ENCODE measurements at places on chromosomes 6 and 20.

DNA sequence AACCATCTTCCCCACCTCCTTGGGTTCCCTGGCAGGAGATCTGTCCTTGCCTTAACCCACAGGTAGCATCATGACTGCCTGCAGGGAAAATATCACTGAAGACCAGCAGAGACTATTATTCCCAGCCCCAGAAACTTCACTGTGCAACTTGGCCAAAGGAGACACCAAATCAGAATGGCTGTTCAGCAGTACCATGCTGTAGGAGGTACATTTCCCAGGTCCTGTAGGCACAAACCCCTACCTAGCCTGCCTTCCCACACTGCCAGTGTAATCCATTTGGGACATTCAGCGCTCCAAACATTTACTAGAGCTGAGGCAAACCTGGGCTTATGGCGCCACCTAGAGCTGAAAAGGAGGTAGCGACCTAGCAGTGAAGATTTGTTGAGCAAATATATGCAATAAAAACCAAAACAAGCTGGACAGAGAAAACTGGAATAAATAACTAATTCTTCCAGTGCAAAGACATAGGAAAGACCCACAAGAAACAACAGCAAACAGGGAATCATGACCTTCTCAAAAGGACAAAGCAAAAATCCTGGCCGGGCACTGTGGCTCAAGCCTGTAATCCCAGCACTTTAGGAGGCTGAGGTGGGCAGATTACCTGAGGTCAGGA, 60.3 kb downstream of the VTA1 start:
- peak; percentile 49 for DNase-seq

- DNase-seq: no peak
Observed at GRCh38 chr6:72078096-72078495, 191.7 kb downstream of the RIMS1 start.

DNA sequence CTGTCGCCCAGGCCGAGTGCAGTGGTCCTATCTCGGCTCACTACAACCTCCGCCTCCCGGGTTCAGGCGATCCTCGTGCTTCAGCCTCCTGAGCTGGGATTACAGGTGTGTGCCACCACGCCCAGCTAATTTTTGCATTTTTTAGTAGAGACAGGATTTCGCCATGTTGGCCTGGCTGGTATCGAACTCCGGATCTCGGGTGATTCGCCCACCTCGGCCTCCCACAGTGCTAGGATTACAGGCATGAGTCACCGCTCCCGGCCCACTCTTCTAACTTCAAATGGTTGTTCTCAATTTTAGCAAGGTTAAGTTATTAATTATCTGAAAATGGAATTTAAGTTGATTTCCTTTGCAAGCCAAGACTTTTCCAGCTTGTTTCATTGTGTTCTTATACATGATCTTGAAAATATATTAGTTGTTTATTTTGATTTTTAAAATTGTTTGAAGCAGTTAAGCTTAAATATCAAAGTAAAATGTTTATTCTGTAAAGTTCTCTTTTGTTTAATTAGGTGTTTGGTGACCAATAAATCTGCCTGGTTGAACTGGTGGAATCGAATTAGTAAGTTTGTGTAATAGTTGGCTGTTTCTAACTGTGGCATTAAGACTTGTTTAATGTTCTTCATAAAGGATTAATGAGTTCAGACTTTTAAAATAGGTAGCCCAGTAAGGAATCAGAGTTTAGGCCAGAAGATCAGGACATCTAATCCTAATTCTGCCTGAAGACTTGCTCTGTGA, 2.3 kb downstream of the PM20D2 start:
- DNase-seq: no peak

DNA sequence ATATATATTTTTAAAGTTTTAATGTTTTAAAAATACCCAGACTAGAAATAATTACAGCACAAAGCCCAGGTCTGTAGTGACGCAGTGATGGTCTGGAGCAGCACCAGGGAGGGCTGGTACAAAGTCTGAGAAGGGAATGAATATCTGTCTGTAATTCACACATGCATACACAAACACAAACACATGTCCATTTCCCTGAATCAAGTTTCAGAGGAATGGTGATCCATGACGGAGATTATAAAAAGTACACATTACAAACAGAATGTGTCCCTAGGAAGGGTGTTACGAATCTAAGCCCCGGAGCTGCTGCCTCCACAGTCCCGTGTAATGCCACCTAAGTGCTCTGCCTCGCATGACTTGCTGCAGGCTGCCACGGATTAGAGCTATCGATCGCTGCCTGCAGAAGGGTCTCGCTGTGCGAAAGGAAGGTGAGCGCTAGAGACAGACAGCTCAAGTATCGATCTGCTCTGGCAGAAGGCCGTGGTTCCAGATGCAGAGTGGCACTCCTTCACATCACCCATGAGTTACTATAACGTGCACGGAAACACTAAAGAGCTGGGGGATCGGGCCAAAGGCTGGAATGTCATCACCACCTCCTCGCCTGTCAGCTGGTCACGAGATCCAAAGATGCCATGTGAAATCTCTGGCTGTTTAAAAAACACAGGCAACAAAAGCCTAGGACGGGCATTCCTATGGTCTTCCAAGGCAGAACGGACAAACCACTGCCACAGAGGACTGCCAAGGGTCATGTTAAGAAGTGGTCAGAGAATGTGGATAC, 87.1 kb downstream of the INSM1 start:
- no peak for DNase-seq

DNA sequence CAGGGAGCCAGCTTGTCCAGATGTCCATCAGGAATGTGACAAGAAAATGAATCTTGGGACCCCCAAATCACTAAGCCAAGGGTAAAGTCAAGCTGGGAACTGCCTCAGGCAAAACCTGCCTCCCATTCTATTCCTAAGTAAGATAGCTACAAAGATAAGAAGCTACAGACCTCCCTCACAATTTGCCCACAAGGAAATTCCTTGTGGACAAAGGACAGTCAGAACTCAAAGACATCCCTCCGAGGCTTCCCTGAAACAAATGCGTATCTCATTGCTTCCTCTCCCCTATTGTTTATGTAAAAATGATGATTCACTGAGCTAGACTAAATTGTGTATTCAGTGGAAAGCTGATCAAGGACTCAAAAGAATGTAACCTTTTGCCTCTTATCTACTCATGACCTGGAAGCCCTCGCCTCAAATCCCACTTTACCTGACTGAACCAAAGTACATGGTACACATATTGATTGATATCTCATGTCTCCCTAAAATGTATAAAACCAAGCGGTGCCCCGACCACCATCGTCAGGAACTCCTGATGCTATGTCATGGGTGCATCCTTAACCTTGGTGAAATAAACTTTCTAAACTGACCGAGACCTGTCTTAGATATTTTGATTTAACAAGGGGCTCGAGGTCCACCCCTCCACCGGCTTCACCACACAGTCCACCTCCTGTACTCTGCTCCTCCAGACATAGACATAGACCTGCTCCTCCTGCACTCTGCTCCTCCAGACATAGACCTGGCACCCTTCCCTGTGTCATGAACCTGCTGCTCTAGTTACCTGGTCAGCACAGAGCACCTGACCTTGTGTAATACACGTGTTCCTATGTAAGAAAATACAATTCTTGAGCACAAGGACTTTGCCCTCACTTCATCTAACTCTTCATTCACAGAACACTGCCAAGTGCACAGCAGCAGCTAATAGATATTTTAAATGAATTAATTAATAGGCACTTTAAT, 81.4 kb downstream of the WDR27 start:
- DNase-seq: no peak

- no peak for DNase-seq
Observed at GRCh38 chr6:3221578-3221977, 5.9 kb downstream of the TUBB2B start.

- no peak for DNase-seq
Observed at GRCh38 chr6:46719099-46719498, 16.1 kb downstream of the PLA2G7 start.

GRCh38 chr20:23268792-23269354, 81.7 kb upstream of the NXT1 start:
- no peak for DNase-seq

DNA sequence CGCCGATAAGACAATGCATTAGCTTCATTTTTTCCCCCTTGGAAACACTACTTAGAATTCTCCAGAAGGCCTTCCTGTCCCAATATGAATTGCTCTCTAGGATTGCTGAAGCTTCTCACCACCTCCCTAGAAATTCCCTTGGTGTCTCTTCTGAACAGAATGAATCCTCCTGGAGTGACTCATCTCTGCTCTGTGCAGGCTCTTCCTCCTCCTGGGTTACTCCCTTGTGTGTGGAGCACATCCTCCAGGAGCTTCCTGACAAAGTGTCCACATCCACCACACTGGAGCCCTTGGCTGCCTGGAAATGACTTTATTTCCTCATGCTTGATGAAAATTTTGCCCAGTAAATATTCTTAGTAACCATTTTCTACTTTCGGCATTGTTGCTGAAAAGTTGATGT, 54.4 kb downstream of the DTNBP1 start:
- DNase-seq: no peak

GRCh38 chr6:86682297-86682696, 255.0 kb upstream of the HTR1E start:
- DNase-seq: no peak

GRCh38 chr6:2581611-2582010, 169.1 kb downstream of the MYLK4 start:
- DNase-seq: no peak

DNA sequence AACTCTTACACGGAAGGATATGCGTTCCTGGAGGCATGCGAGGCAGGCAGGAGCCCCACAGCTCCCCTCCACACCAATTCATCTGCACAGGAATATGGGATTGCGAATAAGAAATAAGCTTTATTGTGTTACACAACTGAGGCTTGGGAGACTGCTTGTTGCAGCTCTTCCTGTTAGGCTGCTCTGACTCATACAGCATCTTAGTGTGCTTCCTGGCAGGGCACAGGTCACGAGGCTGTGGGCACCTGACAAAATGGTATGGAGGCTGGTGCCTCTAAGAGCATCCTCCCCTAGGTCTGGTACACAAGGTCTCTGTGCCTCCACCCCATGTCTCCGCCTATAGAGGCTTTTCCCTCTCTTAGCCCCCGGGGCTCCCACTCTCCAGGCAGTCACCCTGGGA, 6.8 kb downstream of the SLC22A3 start:
- no peak for DNase-seq

DNA sequence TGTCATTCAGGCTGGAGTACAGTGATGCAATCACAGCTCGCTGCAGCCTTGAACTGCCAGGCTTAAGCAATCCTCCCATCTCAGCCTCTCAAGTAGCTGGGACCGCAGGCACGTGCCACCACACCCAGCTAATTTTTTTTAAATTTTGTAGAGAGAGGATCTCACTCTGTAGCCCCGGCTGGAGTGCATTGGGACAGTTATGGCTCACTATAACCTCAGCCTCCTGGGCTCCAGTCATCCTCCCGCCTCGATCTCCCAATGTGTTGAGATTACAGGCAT, 86.5 kb downstream of the SERAC1 start:
- no peak for DNase-seq
